LNCaP clone FGC (cell line): ENCODE measurements at places on chromosomes 4 and X.

DNA sequence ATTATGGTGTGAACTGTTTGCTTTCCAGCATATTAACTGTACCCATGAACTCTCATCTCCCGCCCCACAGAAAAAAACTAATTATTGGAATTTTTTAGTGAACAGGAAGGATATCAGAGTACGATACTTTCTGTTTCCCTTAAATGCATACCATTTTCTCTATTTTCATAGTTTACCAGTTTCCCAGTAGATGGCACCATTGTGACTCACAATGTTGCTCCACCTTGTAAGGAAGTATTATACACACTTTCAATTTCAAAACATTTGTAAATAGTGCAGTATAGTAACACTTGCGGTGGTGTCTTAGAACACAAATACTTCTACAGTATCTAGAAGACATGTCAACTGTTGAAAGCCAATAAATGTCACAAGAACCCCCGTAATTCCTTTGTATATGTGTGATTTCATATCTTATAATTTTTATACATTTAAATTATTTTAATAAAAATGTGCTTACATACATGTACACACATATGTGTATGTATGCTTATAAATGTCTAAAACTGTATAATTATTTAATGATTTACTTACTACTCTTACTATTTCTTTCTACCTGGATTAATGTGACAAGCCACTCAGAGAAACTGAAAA is 167.3 kb downstream of the SLIT2 start:
- no peak for DNase-seq

DNA sequence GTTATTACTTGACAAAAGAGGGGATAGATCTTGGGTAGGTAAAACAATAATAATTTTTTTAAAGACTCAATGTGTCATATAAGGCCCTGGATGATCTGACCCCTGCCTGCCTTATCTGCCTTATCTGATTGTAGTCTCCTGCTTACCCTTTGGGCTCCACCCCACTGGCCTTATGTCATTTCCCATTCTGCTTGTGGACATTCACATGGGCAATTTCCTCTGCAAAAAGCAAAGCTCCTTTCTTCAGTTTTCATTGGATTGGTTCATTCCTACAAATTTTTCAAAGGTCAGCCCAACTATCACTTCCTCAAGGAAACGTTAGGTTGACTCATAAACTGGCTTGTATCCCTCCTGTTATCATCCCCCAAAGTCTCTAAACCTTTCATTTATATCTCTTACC is 15.7 kb upstream of the TET2 start:
- no peak for DNase-seq

- no peak for DNase-seq
These were observed 6.7 kb upstream of the PRICKLE3 start for GRCh38 chrX:49192722-49193328.

DNA sequence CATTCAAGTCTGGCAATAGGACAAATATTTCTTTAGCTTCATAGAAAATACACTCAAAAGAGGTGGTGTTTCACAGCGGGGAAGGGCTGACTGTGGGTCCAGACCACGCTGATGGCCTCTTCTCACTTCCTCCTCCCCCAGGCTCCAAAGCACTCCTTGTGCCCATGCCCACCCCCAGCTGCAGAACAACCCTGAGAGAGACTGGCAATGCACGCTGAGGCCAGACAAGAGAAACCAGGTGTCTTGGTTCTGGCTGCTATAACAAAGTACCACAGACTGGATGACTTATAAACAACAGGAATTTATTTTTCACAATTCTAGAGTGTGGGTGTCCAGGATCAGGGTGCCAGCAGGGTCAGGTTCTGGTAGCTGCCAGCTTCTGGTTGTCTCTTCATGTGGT is 386.1 kb downstream of the FBXW7 start:
- no peak for DNase-seq

DNA sequence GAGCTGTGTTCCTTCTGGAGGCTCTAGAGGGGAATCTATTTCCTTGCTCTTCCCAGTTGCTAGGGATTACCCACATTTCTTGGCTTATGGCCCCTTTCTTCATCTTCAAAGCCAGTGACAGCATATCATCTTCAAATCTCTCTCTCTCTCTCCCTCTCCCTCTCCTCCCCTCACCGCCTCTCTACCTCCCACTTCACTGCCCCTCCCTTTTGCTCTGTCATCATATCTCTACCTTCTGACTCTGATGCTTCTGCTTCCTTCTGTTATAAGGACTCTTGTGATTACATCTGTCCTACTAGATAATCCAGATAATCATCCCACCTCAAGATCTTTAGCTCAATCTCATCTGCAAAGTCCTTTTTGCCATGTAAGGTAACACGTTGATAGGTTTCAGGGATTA is 93.1 kb upstream of the TEX13D start:
- DNase-seq: no peak

- no peak for DNase-seq
These were observed 327.8 kb downstream of the DHX15 start for GRCh38 chr4:24256547-24256946.

GRCh38 chrX:129116676-129117470 is 406.4 kb downstream of the SMARCA1 start:
- DNase-seq: no peak

GRCh38 chr4:169626331-169627282 is 6.2 kb downstream of the CLCN3 start:
- DNase-seq: no peak

DNA sequence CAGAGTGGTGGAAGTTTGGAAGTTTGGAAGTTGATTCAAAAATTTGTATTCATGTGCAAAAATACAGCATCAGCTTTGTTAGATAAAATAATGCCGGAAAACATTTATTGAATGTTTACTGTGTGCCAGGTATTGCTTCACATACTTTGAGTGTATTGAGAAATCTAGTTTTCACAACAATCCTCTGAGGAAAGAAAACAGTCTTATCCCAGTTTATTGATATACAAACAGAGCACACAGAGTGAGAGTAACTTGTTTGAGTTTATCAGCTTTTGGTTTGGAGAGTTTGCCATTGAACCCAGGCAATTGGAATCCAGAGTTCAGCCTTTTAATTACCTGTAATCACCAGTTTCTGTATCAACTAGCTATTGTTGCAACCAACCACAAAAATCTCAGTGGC is 127.2 kb upstream of the RPS6KA3 start:
- DNase-seq: no peak

DNA sequence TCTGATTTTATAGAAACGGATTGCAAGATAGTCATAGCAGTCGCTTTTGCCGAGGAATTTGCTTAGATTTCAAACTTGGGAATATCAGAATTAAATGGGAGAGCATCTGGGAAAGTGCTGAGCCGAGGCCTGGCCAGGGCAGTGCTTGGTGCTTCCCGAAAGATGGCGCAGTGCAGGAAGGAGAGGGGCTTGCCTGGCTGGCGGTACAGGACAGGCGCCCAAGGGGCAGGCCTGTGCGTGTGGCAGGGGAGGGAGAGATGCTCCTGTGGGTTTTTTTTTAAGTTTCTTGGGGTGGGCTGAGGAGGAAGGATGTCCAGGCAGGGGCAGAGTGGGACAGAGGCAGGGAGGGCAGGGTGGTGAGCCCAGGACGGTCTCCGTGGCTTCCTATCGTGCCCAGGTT is 241.1 kb downstream of the AFAP1 start:
- no peak for DNase-seq

DNA sequence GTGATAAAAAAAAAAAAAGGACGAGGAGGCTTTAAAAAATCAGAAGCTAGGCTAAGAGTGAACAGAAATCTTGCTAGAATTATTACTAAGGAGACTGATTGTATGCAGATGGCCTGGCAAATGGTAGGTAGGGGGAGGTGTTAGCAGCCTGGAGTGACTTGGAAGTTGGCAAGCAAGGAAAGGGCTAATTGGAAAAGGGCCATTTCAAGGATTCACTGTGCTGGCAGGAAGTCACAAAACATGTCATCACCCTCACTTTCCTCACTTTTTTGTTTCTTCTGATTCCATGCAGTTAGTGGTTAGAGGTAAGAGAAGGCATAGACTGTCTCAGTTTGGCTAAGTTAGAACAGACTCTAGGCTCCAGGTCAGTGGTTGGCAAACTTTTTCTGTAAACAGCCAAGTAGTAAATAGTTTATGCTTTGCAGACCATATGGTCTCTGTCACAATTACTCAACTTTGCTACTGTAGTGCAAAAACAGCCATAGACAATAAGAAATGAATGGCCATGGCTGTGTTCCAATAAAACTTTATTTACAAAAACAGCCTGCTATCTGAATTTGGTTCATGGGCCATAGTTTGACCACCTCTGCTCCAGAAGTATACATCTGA is 646.5 kb upstream of the ACTRT1 start:
- DNase-seq: peak; percentile 35

- peak; percentile 21 for DNase-seq
These were observed 28.1 kb upstream of the MAN2B2 start for GRCh38 chr4:6546681-6547447.

DNA sequence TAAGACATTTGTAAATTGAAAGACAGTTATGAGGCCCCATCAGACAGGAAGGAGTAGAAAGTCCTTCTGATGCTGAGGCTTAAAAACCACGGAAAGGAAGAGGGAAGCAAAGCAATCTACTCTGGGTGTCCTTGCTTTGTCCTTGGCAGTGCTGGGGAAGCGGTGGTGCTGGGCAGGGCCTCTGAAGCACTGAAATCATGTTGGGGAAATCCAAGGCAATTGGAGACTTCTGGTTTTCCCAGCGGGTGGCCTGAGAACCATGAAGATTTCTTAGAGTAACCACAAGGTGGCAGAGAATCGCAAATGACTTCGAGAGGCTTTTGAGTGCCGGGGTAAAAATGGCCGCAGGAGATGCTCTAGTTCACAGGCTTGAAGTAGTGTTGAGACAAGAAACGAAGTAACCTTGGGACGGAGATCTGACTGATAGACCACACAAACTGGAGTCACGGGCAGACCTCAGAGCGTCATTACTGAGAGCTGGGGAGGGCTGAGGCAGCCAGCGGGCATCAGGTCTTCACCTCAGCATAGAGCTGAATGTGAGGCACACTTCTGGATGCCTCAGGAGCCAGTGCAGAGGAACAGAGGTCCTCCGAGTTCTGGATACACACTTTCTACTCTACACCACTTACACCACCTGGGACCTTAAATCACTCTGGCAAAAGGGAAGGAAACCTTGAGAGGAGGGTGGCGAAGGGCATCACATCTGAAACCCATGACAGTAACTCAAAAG is 130.7 kb upstream of the GPRIN3 start:
- DNase-seq: peak; percentile 22

DNA sequence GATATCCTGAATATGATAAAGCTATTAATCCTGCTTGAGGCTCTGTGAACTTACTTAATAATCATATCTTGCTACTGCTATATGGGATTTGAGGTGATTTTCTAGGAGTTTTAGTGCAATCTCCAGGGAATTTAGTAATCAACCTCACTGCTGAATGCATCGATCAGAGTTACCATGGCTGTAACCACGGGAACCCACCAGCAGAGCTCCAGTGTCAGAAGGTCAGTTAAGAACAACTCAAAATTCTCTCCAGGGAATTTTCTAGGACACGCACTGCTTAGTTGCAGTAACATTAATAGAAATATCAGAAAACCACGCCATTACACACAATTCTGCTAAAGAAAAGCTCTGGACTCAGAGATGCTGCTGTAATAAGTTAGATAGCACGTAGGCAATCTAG is 1477.2 kb upstream of the TENM3 start:
- no peak for DNase-seq

- no peak for DNase-seq
These were observed 20.8 kb upstream of the FAM9A start for GRCh38 chrX:8822002-8822401.

- DNase-seq: no peak
These were observed 50.0 kb downstream of the COMMD8 start for GRCh38 chr4:47413521-47413920.

- no peak for DNase-seq
These were observed 104.7 kb upstream of the SMIM10 start for GRCh38 chrX:134886002-134886596.

GRCh38 chr4:68872643-68873502 is 57.1 kb downstream of the UGT2B10 start:
- DNase-seq: no peak

GRCh38 chr4:58175024-58175423 is 1064.8 kb upstream of the IGFBP7 start:
- DNase-seq: no peak

GRCh38 chrX:151006410-151007109 is 23.4 kb downstream of the HMGB3 start:
- no peak for DNase-seq
